ENCODE measurements at places on chromosomes 7 and 10. TPM values are rescaled to one million over a fixed set of nuclear protein-coding genes. Genes with fewer than 3 reads are reported as not detected.

MLXIPL gene
- total RNA-seq: 0.21 TPM

MYO3A gene
- total RNA-seq: not detected

HOXA10 gene
- not detected for total RNA-seq

GPR141 gene
- 1.2 TPM for total RNA-seq

PHYHIPL gene
- total RNA-seq: 0.11 TPM

OR2A1 gene
- total RNA-seq: not detected

HIP1 gene
- 6.6 TPM for total RNA-seq

NODAL gene
- total RNA-seq: 0.11 TPM

SPDYE2 gene
- not detected for total RNA-seq
